ENCODE measurements at places on chromosomes 7 and 10.
A peak's percentile ranks its signal among the peaks of the same experiment; 100 is the strongest.

DNA sequence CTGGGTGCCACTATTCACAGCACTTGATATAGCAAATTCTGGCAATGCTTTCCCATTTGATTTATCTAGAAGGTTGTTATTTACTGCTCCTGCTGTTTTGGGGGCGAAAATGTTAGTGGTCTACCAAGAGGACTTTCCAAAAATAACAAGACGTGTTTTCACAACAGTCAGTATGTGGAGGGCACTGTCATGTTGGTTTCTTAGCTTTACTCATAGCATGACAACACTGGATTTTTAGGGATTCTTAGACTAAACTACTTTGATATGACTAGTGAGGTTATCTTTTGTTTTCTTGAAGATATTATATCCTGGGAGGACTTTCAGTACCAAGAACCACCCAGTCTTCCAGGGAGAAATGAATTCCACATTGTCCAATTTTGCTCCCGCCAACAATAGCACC lies 49.4 kb downstream of the NUDCD3 start:
- DNase-seq: no peak

DNA sequence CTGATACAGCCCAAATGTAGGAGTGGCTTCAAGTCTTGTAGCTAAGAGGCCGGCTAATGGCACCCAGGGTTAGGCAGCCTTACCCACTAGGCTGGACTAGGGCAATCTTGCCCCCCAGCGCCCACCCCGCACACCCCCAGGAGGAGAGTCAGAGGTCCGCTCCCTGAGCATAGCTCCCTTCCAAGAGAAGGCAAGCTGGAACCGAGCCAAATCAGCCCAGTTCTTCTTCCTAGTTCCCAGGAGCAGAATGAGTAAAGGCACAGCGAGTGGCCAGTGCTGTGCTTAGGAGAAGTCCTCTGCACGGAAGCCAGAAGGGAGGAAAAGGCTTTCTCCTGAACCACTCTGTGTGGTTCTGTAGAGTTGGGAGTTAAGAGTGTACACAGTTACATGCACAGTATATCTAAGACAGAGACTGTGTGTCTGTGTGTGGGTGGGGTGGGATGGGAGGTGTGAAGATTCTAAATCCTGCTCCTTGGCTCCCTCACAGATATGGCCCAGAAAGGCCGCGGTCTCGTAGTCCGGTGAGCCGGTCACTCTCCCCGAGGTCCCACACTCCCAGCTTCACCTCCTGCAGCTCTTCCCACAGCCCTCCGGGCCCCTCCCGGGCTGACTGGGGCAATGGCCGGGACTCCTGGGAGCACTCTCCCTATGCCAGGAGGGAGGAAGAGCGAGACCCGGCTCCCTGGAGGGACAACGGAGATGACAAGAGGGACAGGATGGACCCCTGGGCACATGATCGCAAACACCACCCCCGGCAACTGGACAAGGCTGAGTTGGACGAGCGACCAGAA lies 59.7 kb upstream of the PDCD4 start:
- DNase-seq: no peak

DNA sequence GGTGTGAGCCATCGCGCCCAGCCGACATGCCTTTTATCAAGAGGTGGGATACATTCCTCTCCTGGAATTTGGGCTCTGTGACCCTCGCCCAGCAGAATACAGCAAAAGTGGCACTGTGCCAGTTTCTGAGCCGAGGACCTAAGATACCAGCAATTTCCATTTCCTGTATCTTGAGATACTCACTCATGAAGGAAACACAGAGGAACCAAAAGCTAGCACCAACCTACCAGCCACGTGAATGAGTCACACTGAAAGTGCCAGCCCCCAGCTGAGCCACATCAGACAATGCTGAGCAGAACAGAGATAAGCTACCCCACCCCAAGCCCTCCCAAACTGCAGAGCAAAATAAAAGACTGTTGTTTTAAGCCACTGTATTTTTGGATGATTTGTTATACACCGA lies 56.3 kb downstream of the CACUL1 start:
- peak; percentile 76 for DNase-seq

DNA sequence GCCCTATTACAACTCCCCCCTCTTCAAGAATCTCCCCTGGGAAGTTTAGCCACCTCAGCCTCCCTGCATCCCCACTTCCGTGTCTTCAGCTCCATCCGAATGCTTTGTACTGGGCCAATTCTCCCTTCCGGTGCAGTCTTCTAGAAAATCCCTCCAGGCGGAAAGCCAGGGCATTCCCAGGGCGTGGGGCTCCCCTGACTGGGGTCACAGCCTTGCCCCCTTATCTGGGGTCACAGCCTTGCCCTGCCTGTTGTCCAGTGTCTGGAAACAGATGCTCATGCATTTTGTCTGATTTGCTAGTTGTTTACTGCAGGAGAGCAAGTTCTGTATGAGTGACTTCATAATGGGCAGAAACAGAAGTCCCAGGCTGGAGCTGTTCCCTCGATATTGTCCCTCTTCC lies 112.5 kb upstream of the TCERG1L start:
- DNase-seq: no peak

DNA sequence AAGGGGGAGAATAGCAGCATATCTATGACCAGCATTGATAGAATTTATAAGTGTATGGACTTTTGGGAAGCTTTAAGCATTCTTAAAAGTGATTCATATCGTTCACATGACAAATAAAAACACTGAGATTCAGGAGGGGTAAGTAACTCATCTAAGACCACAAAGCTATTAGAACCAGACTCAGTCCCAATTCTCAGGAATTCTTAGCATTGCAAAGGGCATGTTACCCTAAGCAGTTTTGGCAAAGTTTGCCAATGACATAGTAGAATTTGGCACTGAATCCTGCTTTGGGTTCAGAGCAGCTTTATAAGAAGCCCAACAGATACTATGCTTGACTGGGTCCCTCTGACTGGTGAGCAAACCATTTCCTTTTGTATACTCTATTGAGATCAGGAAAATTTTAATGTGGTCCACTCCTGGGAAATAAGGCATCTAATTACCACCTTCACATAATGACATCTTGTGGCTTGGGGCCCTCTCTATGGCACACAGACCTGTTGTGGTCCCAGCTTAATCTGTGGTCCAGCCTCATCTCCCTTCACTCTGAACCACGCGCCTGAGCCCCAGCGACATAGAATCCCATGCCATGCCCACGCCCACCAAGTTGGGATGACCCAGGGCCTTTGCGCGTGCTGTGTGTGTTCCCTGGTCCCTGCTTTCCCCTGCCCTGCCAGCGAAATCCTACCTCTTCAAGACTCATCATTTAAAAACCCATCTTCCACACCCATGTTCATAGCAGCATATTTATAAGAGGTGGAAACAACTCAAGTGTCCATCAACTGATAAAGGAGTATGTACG lies 37.5 kb upstream of the DOCK1 start:
- DNase-seq: no peak

DNA sequence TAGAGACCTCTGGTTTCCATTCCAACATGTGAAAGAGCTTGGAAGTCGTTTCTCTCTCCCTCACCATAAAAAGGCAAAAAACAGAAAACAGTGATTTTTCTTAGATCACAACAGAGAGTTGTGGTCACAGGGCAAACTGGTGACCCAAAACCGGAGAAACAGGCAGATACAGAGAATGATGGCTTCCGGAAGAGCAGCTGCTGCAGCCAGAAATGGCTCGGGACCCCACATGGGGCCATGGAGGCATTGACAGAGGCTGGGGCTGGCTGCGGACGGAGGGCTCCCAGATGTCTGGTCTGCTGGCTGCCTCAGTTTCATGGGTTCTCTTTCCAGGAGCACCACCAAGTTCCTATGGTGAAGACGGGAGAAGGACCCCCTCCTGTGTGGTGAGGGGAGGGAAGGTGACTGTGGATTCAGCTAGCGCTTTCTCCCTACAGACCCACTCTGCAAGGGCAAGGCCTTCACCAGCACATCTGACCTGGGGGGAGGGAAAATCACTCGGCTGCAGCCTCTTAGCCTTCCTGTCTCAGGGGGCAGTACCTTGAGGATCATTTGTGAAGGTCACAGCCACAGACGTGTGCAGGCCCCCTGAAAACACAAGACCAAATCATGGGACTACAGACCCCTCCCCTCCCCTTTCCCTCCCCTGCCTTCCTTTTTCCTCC lies 81.4 kb downstream of the WDR37 start:
- no peak for DNase-seq

DNA sequence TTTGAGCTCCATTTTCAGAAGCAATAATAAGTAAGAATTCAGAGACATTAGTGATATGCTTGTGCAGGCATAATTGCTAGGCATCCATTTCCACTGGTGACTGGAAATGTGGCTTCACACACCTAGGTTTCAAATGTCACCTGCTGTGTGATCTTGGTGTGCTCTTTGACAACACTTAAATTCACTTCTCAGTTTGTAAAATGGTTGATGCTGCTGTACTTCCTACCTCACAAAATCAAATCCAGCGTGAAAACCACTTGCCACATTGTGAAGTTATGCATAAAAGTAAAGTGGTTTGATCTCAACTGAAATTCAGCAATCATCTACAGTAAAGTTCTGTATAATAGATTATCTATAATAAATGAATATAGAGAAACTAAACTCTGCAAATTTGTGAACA lies 82.4 kb downstream of the APBB1IP start:
- no peak for DNase-seq

DNA sequence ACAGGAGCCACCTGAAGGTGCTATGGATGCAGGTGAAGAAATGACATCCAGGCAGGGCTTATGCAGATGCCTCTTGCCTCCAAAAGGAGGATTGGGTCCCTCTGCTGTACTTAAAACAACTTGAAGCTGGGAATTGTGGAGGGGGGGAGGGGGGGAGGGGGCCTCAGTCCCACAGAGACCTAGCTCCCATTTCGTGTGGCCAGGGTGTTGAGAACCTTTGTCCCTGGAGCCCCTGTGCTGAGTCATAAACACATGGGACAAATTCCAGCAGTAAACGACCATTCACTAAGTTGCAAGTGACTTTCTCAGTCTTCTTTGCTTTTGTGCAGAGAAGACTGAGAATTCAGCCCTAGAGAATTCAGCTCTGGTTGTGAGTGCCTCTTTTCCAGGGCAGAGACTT lies 96.5 kb upstream of the PODXL start:
- DNase-seq: no peak

DNA sequence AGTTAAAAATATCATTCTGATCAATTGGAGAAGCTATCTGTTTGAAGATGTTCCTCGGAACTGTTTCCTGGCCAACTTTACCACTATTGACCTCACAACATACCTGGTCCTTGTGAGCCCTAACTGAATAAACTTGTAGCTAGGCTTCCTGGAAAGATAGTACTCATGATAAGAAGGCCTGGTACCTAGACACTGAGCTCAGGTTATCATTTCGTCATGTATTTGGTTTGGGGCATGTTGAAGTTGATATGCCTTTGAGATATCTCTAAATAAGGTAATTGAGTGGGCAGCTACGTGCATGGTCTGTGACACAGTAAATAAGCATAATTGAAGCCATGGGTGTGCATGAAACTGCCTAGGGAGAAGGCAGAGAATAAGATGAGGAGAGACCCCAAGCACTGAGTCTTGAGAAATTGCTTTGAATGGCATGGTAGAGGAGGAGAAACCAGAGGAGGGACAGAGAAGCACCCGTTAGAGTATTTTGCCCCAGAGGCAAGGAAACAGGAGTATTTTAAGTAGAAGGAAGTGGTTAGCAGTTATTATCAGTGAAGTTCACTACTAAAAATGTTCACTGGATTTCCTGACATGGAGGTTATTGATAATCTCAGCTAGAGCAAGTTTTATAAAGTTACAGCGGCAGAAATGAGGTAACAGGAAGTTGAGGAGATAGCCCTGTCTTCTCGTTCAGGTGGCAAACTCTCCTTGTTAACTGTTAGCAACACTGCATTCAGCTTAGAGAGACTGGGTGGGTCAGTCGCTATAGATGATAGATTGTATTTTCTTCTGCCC lies 55.6 kb downstream of the CC2D2B start:
- DNase-seq: peak; percentile 27

- DNase-seq: no peak
These were observed 59.3 kb upstream of the VWC2 start for GRCh38 chr7:49714182-49714581.

GRCh38 chr10:71980181-71981014 lies 16.2 kb downstream of the CHST3 start:
- no peak for DNase-seq

- DNase-seq: no peak
These were observed 3.9 kb downstream of the ADCY1 start for GRCh38 chr7:45578022-45578421.

GRCh38 chr7:137934176-137934826 lies 67.6 kb downstream of the CREB3L2 start:
- no peak for DNase-seq

DNA sequence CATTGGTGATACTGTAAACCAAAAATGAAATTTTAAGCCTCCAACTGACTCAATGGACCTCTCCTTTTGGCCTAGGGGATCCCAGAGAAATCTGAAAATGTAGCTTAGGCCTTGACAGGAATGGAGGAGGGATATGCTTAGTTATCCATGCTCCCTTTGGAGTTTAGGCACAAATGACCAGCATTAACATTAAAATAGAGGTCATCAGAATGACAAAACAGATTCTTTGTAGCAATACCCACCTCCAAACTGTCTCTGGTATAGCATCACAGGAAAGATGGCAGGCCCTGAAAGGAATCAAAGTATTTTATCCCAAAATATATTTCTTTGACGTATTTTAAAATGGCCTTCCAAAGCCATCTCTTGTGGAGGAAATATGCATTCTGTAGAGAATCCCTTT lies 39.1 kb upstream of the LRRN3 start:
- no peak for DNase-seq

DNA sequence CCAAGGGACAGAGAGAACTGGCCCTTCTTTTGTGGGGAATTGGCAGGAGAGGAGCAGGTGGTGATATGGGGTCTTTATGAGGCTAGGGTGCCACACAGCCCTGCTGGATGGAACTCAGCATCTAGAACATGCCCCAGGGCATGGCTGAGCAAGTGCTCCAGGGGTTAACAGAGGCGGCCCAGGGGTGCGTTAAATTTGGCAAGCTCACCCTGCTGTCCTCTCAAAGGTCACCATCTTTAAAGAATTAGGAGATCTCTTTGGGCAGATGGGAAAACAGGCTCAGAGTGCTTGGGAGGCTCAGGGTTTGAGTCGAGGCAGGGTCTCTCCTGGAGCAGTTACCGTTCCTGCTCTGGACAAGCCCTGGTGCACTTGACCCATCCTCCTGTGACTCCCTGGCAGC lies 21.4 kb upstream of the UNC5B start:
- no peak for DNase-seq

GRCh38 chr7:106418094-106418493 lies 133.3 kb upstream of the NAMPT start:
- no peak for DNase-seq

- DNase-seq: no peak
These were observed 30.3 kb upstream of the KEL start for GRCh38 chr7:142992427-142992826.

GRCh38 chr7:130937016-130937415 lies 203.0 kb upstream of the KLF14 start:
- DNase-seq: no peak

GRCh38 chr7:80530136-80530535 lies 18.3 kb upstream of the GNAT3 start:
- DNase-seq: no peak

All from T-helper 2 cell treated with Interferon-gamma antibody and Interleukin-4, amounts not matched to agents 5 μg/mL and 100 μg/mL, for 36 hours (primary cell).